ENCODE measurements at places on chromosomes 16 and 17.

DNA sequence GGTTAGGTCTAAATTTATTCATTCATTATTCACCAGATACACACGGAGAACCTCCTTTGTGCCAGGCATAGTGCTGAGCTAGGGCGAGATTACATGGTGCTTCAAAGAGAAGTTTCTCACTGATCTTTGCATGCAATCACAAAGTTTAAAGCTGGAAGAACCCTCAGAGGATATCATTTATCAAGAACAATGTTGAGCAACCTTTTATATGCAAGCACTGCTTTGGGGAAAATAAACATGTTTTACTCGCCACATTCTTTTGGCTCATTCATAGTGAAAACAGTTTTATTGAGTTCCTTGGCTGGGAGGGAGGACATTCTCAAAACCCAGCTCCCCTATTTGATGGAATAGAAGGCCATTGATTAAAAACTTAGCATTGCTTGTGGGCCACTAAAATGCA, 49.8 kb upstream of the XYLT1 start:
- no peak for DNase-seq

- DNase-seq, result no peak
These were observed 3.8 kb downstream of the SMARCD2 start for GRCh38 chr17:63838631-63839171.

- DNase-seq, result no peak
These were observed 4.4 kb upstream of the MED9 start for GRCh38 chr17:17472333-17472920.

- DNase-seq, result no peak
These were observed 42.1 kb downstream of the TK2 start for GRCh38 chr16:66507731-66508239.

GRCh38 chr16:50259334-50260205, 6.8 kb upstream of the ADCY7 start:
- no peak for DNase-seq

DNA sequence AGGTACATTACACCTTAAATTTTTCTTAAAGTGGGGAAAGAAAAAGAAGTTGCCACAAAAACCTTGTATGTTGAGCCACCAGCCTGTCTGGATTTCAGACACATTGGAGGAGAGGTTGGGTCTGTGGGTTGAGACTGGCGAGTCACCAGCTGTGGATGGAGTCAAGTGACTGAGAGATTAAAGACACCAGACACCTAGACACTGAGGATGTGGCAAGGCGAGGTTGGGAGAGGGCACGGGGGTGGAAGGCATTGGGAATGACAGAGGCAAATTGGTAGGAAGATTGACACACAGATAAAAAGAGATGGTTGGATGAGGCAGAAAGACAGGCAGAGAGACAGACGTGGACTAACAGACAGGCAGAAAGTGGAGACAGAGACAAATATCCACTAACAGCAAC, 49.6 kb downstream of the KCNJ12 start:
- DNase-seq, result no peak

DNA sequence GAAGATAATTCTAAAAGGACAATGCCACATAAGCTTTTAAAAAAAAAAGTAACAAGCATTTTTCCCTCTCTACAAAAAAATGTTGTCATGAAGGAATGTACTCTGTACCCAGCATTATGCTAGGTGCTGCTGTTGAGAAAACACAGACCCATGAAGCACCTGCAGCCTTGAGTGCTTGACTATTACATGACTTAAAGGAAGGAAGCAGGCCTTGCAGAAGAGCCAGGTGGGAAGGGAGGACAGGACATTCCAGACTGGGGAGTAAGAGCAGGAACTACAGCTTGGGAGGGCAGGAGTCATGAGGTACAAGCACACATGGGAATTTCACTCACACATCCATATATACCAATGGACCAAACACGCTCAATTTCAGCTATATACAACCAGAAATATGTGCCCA, 3.8 kb downstream of the MYO1D start:
- no peak for DNase-seq

DNA sequence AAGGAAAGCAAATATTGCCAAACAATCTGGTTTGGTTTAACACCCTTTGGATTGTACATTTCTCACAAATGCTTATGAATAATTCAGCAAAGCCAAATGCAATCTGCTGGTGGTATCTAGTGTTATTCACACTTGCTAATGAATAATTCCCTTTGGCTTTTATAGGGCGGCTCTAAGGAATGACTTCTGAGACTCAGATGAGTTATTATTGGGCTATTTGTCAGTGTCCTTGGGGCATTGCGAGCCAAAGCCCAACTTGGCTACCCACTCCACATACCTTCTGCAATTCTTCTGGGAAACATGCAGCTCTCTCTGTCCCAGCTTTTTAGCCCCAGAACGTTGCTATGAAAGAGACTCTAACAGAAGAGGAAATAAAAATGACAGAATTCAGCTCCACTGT, 41.1 kb downstream of the FTO start:
- no peak for DNase-seq
